Activated CD8-positive, alpha-beta memory T cell treated with anti-CD3 and anti-CD28 coated beads for 1 hour (primary cell): ENCODE measurements at places on chromosomes 11 and 22.

DNA sequence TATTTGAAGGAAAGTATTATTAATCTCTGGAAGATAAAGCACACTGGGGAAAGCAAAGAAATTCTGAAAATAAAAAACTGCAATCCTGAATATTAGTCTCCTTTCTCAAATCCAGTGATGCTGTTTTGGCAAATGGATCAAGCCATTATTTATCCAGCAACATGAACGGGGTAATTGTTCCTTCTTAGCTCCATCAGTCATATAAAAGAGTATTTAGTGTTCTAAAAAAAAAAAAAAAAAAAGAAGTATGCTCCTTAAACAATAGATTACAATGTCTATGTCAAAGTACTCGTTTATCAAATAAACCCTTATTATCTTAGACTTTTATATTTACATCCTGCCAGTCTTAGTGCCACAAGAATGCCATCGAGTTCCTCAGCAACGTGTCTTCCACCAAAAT, 1.3 kb downstream of the RDX start:
- DNase-seq, result no peak

- no peak for DNase-seq
These were observed 62.2 kb downstream of the PKNOX2 start for GRCh38 chr11:125226706-125227105.

DNA sequence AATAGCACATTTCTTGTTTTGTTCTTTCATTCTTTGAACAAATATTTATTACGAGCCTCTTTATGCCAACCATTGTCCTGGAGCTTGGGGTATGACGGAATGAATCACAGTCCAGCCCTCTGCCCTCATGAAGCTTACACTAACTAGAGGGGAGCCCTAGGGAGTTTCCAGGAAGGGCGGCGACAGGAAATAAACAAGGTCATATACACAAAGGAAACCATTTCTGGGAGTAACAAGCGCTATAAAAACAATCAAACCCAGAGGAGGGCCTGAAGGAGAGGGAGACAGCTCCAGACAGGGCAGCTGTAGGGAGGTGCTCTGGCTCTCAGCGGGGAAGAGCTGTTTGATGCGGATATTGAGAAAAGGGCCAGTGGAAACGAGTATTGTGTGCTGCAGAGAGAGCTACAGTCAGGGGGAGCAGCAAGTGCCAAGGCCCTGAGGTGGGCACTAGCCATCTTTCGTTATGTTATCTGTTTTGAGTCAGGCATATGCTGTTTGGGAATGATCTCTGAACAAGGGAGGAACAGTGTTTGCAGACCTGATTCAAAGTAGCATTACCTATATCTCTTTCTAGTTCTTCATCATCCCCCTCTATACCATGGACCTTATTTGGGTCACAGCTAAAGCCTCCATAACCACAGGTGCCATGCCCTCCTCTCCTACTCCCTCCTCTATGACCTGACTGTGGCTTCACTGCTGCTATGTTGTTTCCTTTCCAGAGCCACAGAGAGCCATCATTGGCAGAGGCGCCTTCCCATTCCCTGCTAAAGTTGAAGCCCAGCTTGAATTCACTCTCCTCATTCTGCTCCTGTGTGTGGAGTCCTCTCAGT, 15.3 kb upstream of the ZBTB16 start:
- DNase-seq, result no peak

- no peak for DNase-seq
These were observed 26.3 kb upstream of the ACR start for GRCh38 chr22:50711446-50712340.

DNA sequence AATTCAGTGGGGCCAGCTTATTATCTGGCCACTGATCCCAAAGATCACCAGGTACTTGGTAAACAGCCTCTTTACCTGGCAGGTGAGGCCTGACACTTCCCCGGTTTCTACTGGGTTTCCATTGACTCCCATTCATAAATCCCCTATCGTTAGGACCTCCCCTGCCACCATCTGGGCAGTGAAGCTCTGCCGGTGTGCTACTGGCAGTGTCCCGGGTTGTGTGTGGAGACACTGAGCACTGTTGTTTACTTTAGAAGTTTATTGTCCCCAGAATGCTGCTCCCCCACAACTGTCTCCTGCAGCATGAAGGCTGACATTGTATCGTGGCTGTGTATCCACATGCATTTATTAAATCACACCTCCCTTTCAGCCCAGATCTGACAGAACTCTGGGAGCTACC, 142.7 kb downstream of the WNT7B start:
- no peak for DNase-seq

DNA sequence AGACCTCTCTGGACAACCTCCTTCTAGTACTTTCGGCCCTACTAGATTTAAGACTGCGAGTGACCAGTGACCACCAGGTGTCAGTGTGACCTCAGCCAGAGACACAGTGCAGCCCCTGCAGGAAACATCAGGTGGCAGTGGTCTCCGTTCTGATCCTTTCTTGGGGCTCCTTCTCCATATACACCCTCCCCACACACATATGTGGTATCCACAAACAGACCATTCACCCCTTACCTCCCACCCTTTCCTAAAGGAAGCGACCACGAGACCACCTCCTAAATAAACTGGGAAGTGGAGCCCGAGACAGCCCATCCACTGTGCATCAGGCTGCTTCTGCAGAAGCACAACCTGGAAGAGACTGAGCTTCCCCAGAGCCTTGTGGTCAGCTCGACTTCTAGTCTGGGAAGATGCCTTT, 38.5 kb upstream of the CYP2D6 start:
- DNase-seq, result peak; percentile 40

GRCh38 chr11:68987211-68987610, 6.4 kb upstream of the MRGPRD start:
- DNase-seq, result no peak

DNA sequence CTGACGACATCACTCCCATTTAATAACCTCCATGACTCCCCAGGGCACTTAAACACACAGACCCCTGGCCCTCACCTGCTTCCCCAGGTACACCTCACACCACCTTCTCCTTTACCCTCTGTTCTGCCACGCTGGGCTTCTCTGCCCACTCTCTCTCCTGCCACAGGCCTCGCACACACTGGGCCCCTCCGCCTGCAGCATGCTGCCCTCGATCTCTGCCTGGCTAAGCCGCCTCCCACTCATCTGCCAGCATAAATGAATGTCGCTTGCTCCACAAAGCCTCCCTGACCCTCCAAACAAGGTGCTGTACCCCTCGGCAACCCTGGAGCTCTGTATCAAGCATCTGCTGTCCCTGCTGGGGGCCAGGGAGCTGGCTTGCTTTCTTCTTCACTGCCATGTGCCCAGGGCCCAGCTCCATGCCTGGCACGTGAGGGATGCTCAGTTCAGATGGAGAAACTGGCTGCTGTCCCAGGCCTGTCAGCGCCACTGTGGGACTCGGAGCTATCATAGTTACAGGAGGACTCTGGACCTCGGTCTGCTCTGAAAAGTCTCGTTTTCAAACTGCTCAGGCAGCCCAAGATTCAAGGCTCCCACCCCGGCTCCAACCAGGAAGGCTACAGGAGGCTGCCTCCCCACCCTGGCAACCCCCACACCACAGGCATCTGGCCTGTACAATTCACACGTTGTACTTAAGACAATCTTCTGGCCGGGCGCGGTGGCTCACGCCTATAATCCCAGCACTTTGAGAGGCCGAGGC, 11.9 kb downstream of the TTLL1 start:
- no peak for DNase-seq

GRCh38 chr11:77413850-77414460, 59.9 kb downstream of the PAK1 start:
- DNase-seq, result no peak

DNA sequence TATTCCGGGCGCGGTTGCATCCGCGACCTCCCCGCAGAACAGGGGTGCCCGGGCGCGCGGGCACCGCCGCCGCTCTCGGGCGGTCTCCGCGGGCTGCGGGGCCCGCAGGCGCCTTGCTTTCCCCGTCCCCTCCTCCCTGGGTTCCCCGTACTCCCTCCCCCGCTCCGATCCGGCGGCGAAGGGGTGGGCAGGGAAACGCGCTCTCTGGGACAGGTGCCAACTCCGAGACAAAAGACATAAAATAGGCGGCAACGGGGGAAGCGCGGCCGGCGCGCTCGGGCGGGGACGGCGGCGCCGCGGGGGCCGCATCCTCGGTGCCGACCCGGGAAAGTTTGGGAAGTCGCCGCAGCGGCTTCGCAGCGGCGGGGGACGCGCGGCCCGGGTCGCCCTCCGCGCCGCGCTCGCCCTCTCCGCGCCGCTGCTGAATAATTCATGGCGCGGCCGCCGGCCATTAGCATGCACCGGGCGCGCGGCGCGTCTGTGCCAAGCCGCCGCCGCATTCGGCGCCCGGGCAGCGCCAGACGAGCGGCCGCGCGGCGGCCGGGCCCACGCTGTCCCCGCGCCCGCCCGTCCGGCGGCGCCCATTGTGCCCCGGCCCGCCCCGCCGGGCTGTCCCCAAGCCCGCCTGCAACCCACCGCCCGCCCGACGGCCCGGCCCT, 78.7 kb upstream of the PPARA start:
- DNase-seq, result no peak

DNA sequence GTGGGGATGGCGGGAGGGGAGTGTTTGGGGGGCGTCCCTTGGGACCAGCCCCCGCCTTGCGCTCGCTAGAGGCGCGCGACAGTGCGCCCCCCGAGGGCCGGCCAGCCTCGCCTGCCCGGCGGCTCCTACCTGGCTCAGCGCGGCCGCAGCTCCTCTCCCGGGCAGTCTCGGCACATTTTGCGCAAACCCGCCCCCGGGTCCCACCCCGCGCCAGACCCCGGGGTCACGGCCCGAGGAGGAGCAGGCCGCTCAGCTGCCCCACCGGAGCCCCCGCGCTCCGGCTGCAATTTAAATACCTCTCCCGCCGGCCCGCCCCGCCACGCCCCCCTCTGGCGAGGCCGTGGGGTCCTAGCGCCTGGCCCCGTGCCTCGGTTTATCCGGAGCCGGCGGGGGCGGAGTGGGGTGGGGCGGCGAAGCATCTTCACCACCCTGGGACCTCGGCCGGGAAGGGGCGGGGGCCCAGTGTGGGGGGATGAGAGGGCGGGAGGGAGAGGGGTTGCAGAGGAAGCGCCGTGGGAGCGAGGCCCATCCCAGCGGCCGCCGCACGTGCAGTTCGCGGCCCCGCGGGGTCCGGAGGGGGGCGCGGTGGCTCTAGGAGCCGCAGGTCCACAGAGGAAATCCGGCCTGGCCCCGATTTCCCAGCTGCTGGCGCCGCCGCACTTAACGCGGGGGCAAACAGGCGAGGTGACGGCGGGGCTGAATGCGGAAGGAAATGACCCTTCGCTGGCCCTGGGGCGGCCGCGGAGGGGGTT, at the start of gene LRRC32:
Gene LRRC32 (minus strand): TSS at position 263 of the 752 bp plus-strand sequence. CDS start 4,793 bp downstream, outside the sequence.
- DNase-seq, result no peak

DNA sequence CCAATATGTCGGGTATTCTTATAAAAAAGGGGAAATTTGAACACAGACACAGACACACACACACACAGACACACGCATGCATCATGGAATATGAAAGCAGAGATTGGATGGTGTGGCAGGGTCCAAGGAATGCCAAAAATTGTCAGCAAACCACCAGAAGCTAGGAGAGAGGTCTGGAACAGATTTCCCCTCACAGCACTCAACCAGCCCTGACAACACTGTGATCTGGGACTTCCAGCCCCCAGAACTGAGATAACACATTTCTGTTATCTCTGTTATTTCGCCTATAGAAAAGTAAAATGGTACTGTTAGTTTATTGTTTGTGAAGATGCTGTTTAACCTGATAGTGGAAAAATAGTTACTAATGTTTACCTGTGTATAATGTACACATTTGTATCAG, 145.4 kb upstream of the ZBED5 start:
- no peak for DNase-seq

DNA sequence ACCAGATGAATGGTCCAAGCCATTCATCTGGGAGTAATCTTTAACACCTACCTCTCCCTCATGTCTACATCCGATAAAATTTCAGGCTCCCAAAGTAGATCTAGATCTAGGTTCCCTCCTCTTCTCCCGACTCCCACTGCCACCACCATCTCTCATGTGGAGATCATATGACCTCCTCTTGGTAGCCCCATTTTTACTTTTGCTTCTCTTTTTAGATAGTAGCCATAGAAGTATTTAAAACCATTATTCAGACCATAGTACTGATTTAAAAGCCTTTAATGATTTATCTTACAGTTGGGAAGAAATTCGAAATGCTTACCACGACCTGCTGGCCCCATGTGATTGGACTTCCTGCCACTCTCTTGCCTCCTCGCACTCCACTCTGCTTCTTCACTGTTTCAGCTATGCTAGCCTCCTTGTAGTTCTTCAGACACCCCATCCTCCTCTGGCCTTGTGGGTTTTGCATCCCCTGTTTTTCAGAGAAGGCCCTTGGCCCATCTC, 98.5 kb downstream of the RASSF10 start:
- DNase-seq, result no peak

DNA sequence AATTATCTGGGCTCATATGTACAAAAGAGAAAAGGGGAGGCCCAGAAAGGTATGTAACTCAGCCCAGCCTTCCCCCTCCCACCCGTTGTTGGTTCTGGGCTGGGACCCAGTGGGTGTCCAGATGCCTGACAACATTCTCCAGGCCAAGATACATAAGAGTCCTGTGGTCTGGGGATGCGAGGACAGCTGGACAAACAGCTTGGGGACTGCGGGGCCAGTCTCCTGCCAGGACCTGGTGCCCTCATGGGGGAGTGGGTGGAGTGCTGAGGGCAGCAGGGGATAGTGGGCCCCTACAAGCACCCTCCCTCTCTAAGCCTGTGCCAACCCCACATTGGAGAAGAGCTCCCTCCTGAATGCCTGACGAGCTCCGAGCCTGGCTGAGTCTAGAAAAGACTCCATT, 3.5 kb upstream of the SLC22A6 start:
- no peak for DNase-seq

GRCh38 chr11:2366733-2367132, 10.4 kb upstream of the CD81 start:
- no peak for DNase-seq

DNA sequence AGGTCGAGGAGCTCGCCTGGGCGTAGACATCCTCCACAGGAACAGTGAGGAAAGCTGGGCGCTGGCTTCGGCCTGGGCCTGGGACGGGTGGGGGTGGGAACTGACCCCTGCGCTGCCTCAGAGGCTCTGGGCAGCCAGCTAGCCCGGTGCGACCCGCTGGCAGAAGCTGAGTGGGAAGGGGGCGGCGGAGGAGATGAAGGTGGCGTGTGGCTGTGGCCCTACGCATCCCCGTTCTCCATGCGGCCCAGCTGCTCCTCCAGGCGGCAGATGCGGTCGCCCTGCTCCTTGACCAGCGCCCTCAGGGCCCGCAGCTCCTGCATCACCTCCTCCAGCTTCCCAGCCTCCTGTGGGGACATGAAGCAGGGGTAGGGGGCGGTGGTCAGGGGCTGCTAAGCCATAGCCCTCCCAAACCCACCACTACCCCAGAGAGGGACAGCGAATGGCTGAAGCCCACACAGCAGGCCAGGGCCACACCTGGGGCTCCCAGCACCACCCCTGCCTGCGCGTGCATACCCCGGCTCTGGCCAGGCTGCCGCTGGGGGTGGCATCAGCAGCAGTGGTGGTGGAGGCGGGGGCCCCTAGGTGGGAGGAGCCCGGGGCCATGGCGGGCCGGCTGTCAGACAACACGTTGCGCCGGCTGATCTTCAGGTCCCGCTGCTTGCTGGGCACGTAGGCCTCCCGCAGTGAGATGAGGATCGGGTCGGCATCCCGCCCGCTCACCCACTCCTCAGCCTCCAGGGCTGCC, 848 bp upstream of the PTPRCAP start:
- peak; percentile 61 for DNase-seq
